ENCODE measurements at places on chromosomes 2 and 18. TPM values are rescaled to one million over a fixed set of nuclear protein-coding genes. Genes with fewer than 3 reads are reported as not detected.

NPAS2 gene
- total RNA-seq: 0.07 TPM

FAM110C gene
- total RNA-seq: not detected

PAIP2B gene
- total RNA-seq: 0.03 TPM

GREB1L gene
- 0.07 TPM for total RNA-seq

NOSTRIN gene
- total RNA-seq: 0.35 TPM

KCNG2 gene
- not detected for total RNA-seq

DNER gene
- 84.8 TPM for total RNA-seq

C2orf49 gene
- 12.2 TPM for total RNA-seq

All from MG63 (cell line).